Activated CD4-positive, alpha-beta memory T cell treated with anti-CD3 and anti-CD28 coated beads for 36 hours (primary cell): ENCODE measurements at places on chromosomes 6 and 20.
A peak's percentile ranks its signal among the peaks of the same experiment; 100 is the strongest.

DNA sequence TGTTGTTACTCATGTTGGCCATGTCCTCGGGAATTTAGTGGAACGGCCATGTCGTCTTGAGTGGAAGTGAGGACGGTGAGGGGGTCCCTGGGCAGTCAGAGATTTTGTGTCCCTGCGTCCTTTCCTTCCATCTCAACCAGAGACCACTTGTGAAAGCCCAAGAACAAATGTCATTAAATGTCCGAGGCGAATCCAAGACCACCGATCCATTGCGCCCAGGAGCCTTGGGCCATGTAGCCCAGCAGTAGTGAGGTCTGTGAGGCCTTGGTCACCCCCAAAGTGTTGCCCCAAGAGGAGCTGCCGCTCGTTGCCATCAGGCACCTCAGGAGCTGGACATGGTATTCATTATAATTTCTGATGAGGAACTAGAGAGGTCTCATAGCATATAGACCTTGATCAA, 17.4 kb upstream of the MICB start:
- DNase-seq: no peak

DNA sequence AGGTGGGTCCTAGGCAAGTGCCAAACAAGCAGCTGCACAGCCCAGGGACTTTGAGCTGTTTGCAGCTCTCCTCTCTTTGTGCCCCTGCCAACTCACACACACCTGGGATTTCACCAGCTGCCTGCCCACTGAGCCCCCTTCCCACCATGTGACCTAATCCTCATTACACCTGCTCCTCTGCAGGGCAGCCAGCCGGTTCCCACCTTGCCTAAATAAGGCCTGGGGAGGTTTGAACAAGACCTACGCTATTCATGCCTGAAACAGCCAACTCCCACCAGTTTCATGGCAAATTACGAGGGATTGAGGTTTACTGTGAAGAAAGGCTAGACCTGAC, 92.6 kb upstream of the SOX4 start:
- DNase-seq: no peak

- no peak for DNase-seq
These were observed 22.7 kb upstream of the TFAP2C start for GRCh38 chr20:56606174-56606945.

DNA sequence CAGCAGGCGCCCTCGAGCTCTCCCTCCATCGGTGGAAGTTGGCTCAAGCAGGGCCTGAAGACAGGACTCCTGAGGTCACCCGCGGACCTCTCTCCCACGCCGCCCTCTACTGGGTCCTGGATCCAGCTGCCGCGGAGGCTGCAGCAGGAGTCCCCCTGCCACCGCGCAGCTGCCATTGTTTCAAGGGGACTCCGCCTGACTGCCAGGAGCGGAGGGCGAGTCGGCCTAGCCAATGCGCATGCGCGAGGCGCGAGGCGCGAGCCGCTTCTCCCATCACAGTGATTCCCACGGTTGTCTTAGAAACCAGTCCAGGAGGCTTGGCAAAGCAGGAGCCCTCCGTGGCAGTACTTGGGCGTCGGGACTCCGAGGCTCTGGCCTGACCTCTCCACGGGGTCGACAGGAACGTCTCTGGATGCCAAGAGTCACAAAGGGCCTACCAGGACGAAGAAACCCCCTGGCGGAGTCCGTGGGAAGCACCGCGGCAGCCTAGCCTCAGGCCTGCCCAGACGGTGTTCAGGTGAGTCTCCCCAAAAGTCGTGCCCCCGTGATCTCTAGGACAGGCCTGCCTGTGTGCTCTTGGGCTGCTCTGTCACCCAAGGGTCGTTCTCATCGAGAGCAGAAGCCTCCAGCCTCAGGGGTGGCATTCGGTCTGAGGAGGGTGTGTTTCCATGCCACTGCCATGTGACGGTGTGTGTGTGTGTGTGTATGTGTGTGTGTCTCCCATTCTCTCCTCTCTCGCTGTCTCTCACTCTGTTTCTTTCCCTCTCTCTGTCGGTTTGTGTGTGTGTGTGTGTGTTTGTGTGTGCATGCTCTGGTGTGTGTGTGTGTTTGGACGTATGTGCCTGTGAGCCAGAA, 290.6 kb upstream of the ZNF337 start:
- DNase-seq: peak; percentile 50

GRCh38 chr6:133768656-133769295, 120.1 kb upstream of the TCF21 start:
- no peak for DNase-seq

GRCh38 chr6:111428811-111429210, 54.2 kb downstream of the REV3L start:
- no peak for DNase-seq

GRCh38 chr6:98574984-98575383, 259.4 kb upstream of the POU3F2 start:
- DNase-seq: no peak

DNA sequence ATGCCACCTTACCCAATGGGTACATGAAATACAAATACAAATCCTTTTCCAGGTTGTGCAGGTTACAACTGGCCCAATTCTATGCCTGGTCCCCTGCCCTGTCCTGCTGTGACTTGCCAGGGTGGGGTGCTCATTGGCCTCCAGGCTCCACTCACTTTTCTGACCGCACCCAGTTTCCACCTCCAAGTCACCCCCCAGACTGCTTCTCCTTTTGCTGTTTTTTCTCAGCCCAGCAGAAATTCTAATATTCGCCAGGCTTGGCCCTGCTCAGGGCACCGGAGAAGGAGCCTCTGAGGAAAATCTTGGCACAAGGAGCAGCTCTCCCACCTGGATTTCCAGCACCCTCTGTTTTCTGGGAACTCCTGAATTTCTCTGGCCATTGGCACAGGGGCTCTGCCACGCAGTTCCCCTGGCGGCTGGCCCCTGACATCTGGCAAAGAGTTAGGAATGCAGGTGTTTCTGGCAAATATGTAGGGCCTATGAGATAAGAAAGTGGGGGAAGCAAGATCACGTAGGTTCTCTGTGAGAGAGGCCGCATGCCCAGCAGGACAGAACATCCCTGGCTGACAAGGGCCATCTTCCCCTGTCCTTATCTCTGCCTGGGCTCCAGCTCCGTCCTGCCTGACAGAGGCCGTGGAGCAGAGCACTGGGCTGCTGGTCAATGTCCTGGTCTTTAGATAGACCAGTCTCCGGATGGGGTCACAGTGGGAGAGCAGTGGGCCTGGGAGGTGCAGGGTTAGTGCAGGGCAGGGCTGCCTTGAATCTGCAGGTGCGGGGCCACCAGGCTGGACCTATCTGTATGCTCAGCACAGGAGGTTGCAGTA, 2.9 kb upstream of the RAET1E start:
- no peak for DNase-seq

DNA sequence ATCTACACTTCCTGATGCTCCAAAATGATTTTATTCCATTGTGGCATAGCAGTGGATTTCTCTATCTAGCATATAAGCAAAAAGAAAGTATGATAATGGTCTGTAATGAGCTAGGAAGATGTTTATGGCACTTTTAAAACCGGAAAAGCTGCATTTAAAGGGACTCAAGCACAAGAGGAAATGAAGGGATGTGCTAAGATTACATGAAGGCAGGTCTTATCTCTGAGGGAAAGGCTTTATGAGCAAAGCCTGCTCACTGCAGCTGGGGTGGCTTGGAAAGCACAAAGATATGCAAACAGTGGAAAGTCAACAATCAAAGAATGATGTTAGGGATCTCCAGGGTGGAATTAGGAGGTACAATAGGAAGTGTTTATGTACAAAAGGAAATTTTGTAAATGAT, 138.2 kb downstream of the TENT5A start:
- no peak for DNase-seq

- no peak for DNase-seq
These were observed 20.3 kb downstream of the CST7 start for GRCh38 chr20:24969186-24970029.

DNA sequence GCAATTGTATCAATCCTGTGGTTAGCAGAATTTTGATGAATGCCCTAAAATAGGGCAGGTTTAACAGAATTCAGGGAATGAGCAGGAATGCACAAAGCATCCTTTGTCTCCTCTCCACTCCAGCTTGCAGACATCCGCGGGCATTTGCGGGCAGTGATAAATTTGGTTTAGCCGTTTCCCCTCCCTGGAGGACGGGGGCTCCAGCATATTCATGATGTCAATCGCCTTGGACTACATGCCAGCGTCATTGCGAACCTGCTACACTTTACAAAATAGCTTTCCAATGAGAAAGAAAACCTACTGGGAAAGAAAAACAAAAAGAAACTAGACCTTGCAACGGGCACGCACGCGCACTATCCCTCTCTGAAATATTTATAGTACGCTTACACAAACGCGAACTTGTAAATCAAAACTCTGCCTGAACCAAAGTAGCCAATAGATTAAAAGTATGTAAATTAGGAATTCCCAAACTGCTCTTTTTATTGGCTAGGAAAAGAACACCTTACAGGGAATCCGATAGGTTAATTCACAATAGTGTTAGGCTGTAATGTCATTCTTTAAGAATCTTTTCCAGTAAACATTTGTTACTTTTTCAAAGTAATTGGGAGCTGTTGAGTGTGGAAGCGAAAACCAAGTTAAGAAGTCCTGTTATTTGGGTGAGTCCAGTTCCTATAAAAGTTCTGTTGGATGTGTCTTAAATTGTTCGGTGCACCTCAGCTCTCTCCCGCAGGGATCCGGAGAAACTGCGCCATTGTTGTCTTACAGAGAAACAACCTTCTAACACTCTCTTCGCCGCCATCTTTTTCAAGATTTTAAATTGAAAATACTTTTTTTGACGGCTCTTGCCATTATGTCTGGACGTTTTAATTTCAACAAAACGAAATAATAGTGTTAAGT, 136.7 kb downstream of the HFE start:
- peak; percentile 77 for DNase-seq

GRCh38 chr20:62258499-62259293, 20.4 kb downstream of the OSBPL2 start:
- DNase-seq: no peak

- DNase-seq: no peak
These were observed 71.8 kb downstream of the RIOK1 start for GRCh38 chr6:7461416-7461815.

GRCh38 chr6:22024973-22025467, 271.8 kb downstream of the PRL start:
- no peak for DNase-seq

DNA sequence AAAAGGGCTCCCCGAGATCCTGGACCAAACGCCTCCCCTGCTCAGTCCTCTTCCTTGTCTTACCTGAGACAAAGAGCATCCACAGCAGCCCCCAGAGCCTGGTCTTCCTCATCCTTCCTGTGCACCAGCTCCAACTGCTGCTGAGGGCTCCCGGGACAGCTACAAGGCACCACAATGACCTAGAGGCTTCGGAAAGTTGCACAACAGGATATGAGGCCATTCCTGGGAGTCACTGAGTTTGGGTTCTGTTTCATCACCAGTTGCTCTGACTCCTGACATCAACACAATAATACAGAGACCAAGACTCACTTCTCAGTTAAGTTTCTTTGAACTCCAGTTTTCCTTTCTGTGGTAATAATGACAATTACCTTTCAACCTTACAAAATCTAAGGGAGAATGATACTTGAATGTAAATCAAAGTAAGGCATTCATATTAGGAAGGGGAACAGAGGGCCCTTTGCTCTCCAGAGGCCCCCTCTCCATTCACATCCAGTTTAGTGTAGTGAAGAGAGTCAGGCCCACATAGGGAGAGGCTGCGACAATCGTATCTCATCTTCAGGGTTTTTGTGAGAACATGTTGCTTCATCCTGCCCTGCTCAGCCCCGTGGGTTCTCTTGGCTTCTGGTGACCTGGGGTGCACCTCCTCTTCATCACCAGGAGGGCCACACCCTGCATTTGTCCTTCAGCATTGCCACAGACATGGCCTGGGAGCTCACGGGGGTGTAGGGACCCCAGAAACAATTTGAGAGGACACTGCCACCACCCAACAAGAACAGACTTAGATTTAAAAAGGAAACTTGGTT, at the start of gene TREM1:
Gene TREM1 (minus strand): TSS at position 139 of the 803 bp plus-strand sequence. CDS start 27 bp downstream, at position 112.
- peak; percentile 23 for DNase-seq

DNA sequence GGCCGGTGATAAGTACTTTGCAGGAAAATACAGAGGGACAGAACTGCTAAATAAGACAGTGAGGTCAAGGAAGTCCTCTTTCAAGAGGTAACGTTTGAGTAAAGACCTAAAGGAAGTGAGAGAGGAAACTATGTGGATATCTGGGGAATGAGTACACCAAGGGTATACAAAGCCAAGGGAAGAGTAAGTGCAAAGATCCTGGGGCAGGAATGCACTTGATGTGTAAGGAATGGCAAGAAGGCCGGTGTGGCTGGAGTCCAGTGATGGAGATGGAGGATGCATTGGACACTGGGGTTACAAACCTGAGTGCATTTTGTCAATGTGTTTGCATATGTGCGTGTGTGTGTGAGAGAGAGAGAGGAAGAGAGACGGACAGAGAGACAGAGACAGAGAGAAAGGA, 32.1 kb upstream of the TGM2 start:
- no peak for DNase-seq

DNA sequence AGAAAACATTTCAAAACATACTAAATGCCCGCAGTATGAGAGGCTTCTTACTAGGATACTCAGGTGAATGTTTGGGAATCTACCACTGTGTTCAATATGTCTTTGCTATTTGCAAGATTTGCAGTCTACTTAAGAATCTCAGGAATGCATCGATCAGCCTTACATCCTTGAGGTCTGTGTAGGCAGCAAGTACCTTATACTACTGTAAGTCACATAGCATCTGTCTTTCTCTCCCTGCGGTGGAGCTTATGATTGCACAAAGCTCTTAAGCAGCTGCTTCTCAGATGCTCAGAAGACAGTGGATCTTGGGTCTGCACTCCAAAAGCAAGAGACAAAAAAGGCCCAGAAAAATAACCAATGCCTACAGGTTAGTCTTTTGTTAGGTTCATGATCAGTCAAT, 21.4 kb downstream of the PCSK2 start:
- no peak for DNase-seq

GRCh38 chr20:57600320-57601210, 19.7 kb downstream of the ZBP1 start:
- DNase-seq: peak; percentile 43

GRCh38 chr6:6729971-6730370, 141.5 kb downstream of the LY86 start:
- DNase-seq: no peak

GRCh38 chr20:51738877-51739447, 29.2 kb downstream of the ATP9A start:
- no peak for DNase-seq

- no peak for DNase-seq
These were observed 69.3 kb upstream of the STMND1 start for GRCh38 chr6:17032590-17032987.
